AG08396 (cell line): ENCODE measurements at places on chromosomes 5 and 9.
A peak's percentile ranks its signal among the peaks of the same experiment; 100 is the strongest.

- no peak for DNase-seq
Measured at GRCh38 chr5:118522626-118523025, 465.7 kb downstream of the DTWD2 start.

- peak; percentile 32 for DNase-seq
Measured at GRCh38 chr5:96172436-96172835, 210.8 kb upstream of the ELL2 start.

DNA sequence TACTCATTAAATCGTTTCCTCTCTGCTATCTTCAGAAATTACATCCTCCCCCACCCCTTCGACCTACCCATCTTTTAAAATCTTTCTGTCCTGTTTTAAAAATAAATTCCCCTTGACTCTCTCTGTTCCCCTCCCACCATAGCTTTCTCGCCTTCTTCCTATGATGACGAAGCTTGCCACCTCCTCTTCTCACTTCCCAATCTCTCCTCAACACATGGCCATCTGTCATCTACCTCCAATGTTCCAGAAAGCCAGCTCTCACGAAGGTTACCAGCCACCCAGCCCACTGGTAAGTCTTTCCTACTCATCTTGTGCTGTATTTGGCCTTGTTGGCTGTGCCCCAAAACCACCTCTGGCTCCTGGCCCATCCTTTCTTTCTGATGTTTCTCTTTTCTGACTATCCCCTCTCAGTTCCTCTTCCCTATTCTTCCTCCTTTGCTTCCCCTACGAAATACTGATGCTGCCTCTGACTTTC, 346.3 kb downstream of the ENC1 start:
- no peak for DNase-seq

- no peak for DNase-seq
Measured at GRCh38 chr5:75648712-75649111, 37.5 kb downstream of the ANKDD1B start.

DNA sequence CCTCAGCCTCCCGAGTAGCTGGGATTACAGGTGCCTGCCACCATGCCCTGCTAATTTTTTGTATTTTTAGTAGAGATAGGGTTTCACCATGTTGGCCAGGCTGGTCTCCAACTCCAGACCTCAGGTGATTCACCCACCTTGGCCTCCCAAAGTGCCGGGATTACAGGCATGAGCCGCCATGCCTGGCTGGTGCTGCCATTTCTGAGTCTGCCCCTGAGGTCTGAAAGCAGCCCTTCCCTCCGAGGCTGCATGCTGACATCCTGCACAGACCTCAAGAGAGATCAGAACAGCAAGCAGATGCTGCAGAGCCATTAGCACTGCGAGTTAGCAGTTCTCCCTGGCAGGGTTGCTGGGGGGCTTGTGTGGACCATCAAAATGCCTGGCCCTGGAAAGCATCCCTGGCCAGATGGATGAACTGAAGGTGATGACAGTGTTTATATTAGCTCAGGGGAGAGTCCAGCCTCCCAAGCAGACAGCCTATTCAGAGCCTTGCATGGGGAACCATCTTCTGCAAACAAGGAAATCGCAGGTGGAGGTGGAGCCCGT, 176.5 kb upstream of the PANK3 start:
- no peak for DNase-seq

DNA sequence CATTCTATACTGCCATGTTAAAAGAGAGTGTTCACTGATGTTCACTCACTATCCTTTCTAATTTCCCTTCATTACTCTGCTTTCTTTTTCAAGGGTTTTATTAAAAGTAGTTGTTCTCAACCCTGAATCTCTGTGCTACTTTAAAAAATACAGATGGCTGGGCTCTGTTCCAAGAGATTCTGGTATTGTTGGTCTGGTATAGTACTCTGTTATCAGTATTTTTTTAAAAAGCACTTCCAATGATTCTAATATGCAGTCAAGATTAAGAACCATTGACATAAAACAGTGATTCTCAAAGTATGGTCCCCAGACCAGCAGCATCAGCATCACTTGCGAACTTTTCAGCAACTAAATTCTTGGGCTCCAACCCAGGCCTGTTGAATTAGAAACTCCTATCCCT, 77.0 kb upstream of the STARD4 start:
- no peak for DNase-seq

DNA sequence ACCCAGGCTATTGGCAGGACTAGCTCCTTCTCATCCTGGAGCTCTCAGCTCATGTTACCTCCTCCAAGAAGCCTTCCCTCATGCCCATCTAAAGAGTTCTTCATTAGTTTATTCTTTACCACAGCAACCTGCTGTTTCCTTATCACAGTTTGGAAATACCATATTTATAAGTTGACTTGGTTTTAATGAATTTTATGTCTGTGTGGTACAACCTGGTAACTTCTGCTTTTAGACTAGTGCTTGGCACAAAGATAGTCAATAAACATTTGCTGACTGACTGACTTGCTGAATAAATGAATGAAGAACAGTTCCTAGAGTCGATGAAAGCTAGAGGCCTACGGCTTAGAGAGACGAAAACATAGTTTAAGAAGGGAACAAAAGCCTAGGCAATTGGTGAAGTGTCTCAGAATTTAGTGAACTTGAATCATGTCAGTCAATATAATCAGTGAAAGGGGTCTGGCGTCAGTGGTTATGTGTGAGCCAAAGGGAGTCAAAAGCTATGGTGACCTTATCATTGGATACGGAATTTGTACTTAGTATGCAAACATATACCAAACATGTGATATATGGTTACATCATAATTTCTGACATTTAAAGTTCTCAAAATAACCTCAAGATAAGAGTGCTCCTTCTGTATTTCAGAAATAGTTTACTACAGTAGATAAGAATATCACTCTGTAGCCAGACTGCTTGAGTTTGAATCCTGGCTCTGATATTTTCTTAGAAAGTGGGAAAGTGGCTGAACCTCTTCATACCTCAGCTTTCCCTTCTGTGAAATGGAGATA, 239.5 kb downstream of the MCTP1 start:
- no peak for DNase-seq

GRCh38 chr5:111934511-111934910, 177.5 kb upstream of the NREP start:
- no peak for DNase-seq

DNA sequence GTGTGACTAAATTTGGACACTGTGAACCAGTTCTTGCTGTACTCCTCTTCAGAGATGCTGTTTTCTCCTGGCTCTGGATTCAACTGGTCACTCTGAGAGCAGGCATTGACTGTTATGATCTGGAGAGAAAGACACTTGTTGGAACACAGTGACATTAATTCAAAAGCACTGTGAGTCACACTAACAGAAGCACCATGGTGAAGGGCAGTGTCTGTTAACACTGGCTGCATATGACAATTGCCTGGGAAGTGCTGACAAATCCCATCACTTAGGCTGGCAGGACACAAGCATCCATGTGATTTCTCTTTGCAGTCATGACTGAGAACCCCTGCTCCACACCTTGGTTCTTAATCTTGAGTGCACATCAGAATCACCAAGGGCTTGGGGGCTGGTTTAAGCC, 132.4 kb downstream of the TRPM6 start:
- DNase-seq: no peak

GRCh38 chr9:84736536-84736935, 67.0 kb downstream of the NTRK2 start:
- no peak for DNase-seq

DNA sequence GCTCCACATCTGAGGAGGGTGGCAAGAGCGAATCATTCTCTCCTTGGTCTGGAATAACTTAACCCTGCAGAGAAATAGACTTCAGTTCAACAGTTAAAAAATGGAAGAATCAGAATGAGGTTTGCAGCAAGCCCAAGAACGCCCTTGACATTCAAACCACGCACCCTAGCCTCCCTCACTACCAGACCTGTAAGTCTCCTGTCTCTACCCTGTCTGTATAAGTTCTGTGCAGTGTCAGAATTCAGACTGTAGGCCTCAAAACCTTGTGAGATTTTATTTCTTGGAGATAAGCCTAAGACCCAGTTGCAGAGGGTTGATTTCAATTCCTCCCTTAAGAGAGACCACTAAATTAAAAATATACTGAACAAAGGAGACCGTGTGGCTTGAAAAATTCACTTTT, 35.8 kb upstream of the PLPP1 start:
- no peak for DNase-seq

- no peak for DNase-seq
Measured at GRCh38 chr9:133426011-133426410, 3.8 kb downstream of the ADAMTS13 start.

GRCh38 chr5:180779985-180780610, 22.5 kb downstream of the MGAT1 start:
- DNase-seq: no peak

DNA sequence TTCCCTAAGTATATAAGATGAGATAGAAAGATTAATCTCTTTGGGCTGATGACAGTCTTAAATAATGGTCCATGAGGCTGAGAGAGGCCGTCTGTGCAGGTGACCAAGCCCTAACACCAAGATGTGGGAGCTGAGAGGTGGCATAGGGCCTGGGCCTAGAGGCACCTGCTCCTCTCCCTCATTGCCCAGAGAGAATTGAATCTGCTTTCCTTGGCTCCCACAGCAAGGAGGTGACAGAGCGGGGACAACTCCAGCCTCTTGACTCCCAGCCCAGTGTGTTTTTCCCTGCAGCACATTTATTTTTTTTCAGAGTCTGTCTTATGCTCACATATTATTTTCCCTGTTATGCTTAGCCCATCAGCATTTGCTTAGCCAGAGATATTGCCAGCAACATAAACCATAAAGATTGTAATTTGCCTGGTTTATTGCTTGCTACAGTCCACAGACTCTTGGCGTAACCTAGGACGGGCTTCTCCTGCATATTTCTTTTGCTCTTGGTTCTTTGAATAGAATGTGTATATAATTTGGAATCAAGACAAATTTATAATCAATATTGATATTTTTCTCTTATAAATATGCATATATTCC, 105.6 kb downstream of the NTRK2 start:
- DNase-seq: no peak

- DNase-seq: no peak
Measured at GRCh38 chr9:7387840-7388239, 411.7 kb downstream of the DMAC1 start.

- no peak for DNase-seq
Measured at GRCh38 chr5:170860818-170861666, 776 bp upstream of the RANBP17 start.

GRCh38 chr9:37372839-37373238, 49.7 kb upstream of the GRHPR start:
- DNase-seq: no peak

GRCh38 chr5:35237580-35238376, 7.5 kb upstream of the PRLR start:
- DNase-seq: no peak

DNA sequence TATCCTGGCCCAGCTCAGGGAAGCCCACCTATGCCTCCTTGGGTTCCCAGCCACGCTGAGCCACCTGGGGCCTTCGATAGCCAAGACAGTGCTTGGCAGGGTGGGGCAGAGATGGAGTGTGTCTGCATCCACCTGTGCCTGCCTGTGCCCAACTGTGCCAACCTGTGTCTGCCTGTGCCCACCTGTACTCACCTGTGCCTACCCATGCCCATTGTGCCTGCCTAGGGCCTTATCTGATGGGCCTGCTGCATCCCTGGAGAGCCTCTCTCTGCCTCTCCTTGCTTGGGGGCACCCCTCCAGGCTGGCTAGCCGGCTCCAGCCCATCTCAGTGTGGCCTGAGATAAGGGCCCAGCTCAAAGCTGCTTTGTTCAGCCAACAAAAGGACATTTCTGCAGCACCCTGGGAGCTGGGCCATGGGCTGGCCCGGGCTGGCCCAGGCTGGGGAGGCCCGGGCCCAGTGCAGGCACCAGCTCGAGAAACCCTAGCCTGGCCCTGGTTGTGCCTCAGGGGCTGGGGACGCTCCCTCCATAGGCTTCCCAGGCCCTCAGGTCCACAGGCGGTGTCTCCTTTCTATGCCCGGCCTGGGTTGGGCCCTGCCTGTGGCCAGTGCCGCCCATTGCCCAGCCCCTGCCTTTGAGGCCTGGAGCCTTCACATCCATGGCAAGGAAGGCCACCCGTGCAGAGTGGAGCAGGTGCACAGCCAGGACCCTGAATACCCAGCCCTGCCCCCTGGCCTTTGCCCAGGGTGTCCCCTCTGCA, 37.3 kb upstream of the NOTCH1 start:
- DNase-seq: no peak

GRCh38 chr5:108320231-108320630, 61.7 kb downstream of the FBXL17 start:
- DNase-seq: no peak

- DNase-seq: no peak
Measured at GRCh38 chr9:117205806-117206205, 209.1 kb downstream of the ASTN2 start.

- DNase-seq: no peak
Measured at GRCh38 chr5:147455822-147456450, 53.9 kb downstream of the DPYSL3 start.

DNA sequence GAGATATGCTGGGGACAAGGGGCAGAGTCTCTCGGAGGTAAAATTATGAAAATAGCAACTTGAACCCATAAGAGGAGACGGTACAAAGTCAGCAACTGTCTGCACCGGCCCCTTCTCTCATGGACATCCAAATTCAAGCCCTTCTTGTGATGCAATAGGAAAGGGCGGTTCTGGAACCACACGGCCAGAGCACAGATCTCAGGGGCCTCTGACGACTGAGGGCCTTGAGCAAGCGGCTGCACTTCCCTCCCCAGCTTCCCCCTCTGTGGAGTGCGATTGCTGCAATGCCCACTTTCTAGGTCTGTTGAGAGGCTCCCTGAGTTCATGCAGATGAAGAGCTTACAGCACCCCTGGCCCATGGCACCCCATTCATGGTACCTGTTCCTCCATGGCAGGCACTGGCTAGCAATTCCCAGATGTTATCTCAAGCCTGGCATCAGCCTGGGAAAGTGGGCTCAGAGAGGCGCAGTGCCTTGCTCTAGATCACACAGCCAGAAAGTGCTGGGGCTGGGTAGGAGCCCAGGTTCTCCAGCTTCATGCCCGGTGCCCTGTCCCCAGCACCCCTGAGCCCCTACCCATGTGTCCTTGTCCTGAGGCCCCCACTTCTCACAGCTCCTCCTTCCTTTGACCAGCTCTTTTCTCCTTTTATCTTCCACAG, 17.7 kb upstream of the CPLX2 start:
- DNase-seq: no peak

- DNase-seq: no peak
Measured at GRCh38 chr5:174364676-174365075, 319.2 kb downstream of the NSG2 start.

- DNase-seq: peak; percentile 76
Measured at GRCh38 chr9:16202914-16203728, 650.3 kb downstream of the CCDC171 start.

GRCh38 chr9:111118256-111118948, 80.1 kb upstream of the LPAR1 start:
- DNase-seq: peak; percentile 45

- DNase-seq: no peak
Measured at GRCh38 chr5:156482818-156483217, 155.9 kb downstream of the SGCD start.

- peak; percentile 65 for DNase-seq
Measured at GRCh38 chr5:159133041-159133741, 33.5 kb upstream of the EBF1 start.

- no peak for DNase-seq
Measured at GRCh38 chr9:93020771-93021670, 37.5 kb upstream of the SUSD3 start.

- no peak for DNase-seq
Measured at GRCh38 chr9:13189362-13189761, 90.1 kb downstream of the MPDZ start.
